NCI-H69 (cell line): ENCODE measurements at places on chromosomes 12 and 14.

GRCh38 chr12:82686168-82687020 lies at the start of gene TMTC2:
Gene TMTC2, plus strand, starts transcription at chr12:82686906.
- DNase-seq, result peak; percentile 97

DNA sequence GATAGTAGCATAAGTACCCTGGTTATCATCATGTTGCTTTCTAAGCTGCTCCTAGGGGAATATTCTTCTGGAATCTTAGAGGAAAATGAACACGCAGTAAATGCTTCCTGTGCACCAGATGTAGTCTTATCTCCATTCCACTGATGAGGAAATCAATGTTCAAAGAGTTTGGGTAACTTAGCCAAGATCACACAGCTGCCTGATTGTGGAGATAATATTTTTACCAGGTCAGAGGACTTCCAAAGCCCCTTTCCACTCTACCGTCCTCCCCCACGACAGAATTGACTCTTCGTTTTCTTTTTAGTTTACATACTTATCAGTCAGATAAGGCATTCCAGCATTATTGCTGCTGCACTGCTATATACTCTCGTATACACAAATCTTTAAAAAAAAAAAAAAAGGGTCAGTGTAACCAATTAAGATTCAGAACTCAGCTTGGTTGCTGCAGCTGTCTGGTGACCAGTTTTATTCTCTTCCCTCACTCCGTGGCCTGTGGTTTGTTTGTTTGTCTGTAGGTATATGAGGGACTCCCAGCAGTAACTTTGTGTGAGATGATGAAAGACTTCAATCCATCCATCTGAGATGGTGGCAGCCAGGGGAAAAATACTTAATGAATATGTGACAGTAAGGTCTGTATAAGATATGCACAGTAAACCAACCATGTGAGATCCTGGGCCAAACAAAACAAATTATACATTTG lies 110.5 kb downstream of the TGFB3 start:
- no peak for DNase-seq

DNA sequence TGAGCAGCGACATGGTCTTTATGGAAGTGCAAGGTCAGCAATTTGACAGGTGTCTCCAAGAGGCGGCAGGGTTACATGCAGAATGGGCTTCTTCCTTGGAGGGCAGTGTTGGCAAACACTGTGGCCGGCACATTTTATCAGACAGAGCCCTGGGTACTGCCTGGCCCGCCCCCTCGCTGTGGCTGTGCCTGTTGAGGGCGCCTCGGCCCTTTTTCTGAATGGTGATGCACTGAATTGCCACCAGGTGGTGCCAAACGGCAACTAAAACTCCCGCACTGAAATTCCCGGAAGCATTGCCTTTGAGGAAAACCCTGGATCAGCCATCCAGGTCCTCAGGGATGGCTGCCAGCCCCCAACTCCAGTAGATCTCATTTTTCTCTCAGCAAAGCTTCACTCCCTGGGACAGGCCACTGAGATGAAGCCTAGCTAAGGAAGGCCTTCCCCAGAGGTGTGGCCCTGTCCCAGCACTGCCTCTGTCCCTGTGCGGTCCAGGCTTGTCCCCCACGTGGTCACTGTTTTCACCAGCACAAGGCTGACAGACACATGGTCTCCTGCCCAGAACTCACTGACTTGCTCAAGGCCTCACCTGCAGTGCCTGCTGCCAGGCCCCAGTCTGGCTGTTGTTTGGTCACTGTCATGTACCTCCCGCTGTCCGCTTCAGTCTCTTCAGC lies 73.6 kb downstream of the TESC start:
- DNase-seq, result peak; percentile 82

GRCh38 chr12:116395396-116395795 lies 117.9 kb upstream of the MED13L start:
- no peak for DNase-seq

GRCh38 chr14:101078170-101078891 lies 174.8 kb upstream of the RTL1 start:
- no peak for DNase-seq

DNA sequence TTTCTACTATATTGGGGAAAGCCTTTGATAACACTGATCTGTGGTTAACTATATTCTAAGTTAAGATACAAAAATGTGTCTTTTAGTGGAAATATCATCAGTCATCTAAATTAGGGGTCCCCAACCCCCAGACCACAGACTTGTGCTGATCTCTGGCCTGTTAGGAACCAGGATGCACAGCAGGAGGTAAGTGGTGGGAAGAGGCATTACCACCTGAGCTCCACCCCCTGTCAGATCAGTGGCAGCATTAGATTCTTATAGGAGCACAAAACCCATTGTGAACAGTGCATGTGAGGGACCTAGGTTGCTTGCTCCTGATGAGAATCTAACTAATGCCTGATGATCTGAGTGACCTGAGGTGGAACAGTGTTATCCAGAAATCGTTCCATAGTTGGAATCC lies 28.3 kb upstream of the LIN7A start:
- peak; percentile 19 for DNase-seq

DNA sequence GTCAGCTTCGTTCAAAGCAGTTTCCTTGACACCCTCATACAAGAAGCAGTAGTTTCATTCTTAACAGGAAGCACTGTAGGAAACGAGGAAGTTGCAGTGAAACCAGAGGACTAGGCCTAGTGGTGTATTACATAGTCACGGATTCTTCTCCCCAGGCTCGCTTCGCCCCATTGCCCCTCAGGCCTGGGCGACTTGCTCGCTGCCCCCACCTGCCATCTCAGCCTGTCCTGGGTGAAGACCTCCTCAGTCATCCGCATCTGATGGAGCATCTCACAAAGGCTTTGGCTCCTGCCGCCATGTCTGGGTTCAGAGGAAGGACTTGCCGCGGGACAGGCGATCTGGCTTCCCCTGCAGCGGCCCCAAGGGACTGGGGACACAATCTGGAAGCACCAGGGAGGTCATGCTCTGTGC lies 93.5 kb downstream of the LMNTD1 start:
- DNase-seq, result no peak

GRCh38 chr14:86091811-86092210 lies 561.9 kb downstream of the FLRT2 start:
- DNase-seq, result peak; percentile 70

DNA sequence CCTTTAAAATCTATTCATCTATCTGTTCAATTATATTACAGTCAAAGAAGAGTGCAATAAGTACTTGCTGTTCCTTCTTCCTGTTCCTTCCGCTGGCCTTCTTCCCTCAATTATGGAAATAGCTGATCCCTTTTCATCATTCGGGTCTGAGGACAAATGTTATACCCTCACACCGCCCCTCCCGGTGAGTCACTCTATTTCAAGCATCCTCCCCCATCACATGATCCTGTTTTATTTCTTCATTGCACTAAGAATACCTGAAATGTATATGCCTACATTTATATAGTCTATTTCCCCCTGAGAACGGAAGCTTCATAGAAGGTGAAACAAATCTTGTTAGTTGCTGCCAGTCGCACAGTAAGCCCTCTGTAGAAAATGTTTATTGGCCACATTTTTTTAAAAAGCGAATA lies 2.5 kb downstream of the SLC38A1 start:
- DNase-seq, result peak; percentile 85

DNA sequence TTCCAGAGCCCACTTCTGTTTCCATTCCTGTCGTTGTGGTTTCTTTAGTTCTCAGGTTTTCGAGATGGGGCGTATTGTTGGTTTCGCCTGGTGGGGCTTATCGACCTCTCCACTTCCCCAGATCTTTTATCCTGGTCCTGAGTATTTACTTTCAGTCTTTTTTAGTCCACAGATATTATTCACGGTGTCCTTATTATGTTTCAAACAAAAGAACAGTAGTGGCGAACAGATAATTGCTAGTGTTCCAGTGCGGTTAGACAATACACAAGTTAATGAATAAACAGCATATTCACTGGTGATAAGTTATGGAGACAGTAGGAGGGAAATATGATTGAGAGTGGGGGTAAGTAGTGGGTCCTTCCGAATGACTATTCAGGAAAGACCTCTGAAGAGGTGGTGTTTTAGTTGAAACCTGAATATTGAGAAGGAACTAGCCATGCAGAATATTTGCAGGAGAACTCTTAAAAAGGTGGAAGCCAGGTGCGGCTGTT lies 668 bp downstream of the TMEM260 start:
- peak; percentile 81 for DNase-seq

DNA sequence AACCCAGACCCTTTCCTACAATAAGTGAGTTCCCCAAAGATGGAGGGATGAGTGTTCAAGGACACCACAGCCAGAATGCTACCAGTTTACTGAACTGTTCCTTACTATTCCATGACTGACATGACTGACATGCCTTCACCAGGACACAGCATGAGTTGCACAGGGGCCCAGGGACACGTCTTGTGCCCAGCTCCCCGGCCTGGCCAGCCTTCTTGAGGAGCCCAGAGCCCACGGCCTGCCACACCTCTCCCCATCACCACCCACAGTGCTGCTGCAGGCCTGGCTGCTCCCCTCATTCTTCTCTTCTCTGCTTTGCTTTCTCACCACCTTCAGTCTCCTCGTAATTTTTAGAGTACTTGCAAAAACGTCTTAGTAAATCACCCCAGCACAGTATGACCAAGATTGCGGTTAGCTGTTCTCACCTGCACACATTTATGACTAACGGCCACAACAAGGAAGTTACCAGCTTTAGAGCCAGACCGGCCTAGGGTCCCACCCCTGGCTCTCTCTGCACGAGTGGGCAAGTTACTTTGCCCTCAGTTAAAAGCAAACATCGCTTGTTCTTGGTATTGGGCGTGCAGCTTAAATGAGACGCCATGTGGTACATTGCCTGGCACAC lies 18.5 kb downstream of the PPP2R5E start:
- DNase-seq, result no peak

GRCh38 chr12:87039536-87039935 lies 783.3 kb upstream of the MGAT4C start:
- no peak for DNase-seq

DNA sequence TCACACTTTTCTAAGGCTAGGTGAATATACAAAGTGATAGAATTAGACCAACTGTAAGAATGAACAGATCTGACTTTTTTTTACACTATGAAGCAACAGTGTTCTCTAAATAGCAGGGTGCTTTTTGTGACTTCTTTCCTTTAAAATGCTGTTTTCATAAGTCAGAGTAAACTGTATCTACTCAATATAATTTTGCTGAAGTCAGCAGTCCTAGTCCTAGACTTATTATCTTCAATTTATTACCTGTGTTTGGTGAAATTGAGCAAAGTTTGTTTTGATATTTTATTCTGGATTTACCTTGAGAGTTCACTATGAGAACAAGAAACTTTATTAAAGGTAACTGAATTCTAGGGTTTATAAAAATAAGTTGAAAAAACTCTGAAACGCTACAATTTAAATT lies 651.3 kb upstream of the MIS18BP1 start:
- no peak for DNase-seq

- no peak for DNase-seq
Observed at GRCh38 chr12:130474599-130475269, 137.0 kb downstream of the PIWIL1 start.

- no peak for DNase-seq
Observed at GRCh38 chr14:34489324-34489723, 27.3 kb upstream of the SPTSSA start.

GRCh38 chr12:39235990-39236767 lies 206.7 kb downstream of the KIF21A start:
- no peak for DNase-seq

- no peak for DNase-seq
Observed at GRCh38 chr12:52214421-52214802, 18.6 kb upstream of the KRT7 start.

- no peak for DNase-seq
Observed at GRCh38 chr12:78308701-78309100, 478.0 kb downstream of the NAV3 start.

DNA sequence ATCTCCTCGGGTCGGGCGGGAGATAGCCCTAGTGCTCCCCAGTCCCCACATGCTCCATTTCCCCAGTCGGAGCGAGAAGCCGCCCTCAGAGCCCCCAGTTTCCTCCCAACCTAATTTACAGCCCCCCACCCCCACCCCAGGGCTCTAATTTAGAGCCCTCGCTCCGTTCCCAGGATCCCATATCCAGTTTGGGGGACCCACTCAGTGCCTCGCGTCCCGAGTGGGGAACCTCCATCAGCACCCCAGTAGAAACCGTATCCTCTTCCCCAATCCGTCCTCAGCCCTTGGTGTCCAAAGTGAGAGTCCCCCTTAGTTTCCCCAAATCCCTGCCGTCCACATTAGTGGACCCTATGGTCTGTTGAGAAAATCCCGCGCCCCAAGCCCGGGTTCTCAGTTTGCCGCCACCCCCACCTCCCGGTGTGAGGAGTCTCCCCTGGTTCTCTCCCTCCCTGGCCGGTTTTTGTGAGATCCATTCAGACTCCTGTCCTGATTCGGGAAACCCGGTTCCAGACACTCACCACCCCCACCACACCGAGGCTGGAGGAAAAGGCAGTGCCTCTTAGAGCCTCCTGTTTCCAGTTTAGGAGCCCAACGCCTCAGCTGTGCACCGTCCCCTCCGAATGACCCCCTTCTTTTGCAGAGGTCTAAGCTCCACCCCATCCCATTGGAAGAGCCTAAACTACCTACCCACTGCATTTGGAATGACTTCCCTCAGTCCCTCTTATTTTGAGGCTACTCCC lies 809 bp upstream of the MSI1 start:
- no peak for DNase-seq

DNA sequence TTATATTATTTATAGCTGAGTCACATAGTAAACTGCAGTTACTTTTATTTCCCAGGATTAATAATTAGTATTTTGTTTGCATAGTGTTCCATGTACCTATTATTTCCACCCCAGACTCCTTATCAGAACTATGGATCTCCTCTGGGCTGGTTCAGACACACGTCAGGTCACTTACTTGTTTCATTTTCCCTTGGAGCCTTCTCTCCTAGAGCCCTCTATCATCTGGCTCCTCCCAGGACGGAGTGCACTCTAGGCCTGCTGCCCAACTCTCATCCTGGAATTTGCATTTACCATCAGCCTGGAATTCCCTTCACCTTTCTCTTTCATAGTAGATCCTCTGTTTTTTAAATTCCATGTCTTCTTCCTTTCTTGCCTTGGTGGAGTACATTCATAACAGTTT lies 28.5 kb upstream of the GALNT16 start:
- no peak for DNase-seq

DNA sequence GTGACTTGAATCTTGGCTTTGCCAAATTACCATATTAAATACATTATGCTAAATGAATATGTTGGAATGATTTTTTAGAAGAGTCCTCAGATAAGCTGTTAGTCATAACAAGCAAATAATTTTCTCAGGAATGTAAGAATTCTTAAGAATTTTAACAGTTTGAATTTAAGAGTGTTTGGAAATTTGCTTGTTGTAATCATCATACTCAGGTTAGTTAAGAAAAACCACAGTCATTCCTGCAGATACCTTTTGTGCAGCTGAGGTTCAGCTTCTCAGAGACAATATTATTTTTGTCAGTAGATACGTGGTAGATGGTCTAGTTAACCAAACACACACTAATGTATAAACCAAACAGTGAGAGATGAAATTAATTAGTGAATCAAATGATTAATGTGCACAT lies 8.9 kb downstream of the WNK1 start:
- DNase-seq, result no peak

- DNase-seq, result no peak
Observed at GRCh38 chr12:40632933-40633332, 59.3 kb upstream of the CNTN1 start.

GRCh38 chr12:29149691-29150281 lies 708 bp downstream of the FAR2 start:
- no peak for DNase-seq

GRCh38 chr12:82097877-82098276 lies 260.3 kb downstream of the CCDC59 start:
- DNase-seq, result peak; percentile 82
